ENCODE measurements at places on chromosomes 4 and X.

GRCh38 chr4:165384598-165384997 lies 5.8 kb downstream of the CPE start:
- H3K4me1 ChIP-seq, result peaks cover 3% of the 10 kb centered on the region
- no peaks in the 10 kb centered on the region for H3K27me3 ChIP-seq
- no peak overlapping the region for H3K27ac ChIP-seq
- no peak for DNase-seq

DNA sequence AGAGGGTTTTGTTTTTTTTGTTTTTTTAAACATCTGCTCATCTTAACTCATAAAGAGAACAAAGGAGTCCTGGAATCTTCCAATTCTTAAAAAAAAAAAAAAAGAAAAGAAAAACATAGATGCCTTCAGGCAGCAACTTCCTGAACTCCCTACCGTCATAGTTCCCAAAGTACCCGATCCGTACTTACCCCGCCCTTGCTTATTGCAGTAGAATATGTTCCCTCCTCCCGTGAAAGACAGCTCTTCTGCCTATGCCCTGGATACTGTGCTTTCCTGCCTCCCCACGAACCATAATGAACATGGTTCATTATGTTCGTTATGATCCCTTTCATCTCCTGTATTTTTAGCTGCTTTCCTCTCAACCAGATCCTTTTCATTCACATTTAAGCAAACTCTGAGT lies 40.3 kb downstream of the KLHL5 start:
- H3K4me3 ChIP-seq, result no peak overlapping the region
- H3K27me3 ChIP-seq, result no peaks in the 10 kb centered on the region
- no peaks in the 10 kb centered on the region for H3K36me3 ChIP-seq
- H3K4me1 ChIP-seq, result no peaks in the 10 kb centered on the region

- H3K4me1 ChIP-seq, result no peaks in the 10 kb centered on the region
- H3K4me3 ChIP-seq, result no peak overlapping the region
- H3K27ac ChIP-seq, result no peak overlapping the region
- H3K36me3 ChIP-seq, result no peaks in the 10 kb centered on the region
- no peak for DNase-seq
Measured at GRCh38 chr4:25343671-25344070, 31.1 kb downstream of the ZCCHC4 start.

GRCh38 chr4:98674404-98675173 lies 16.2 kb upstream of the TSPAN5 start:
- no peaks in the 10 kb centered on the region for H3K36me3 ChIP-seq
- DNase-seq, result no peak
- no peak overlapping the region for H3K4me3 ChIP-seq
- no peaks in the 10 kb centered on the region for H3K27me3 ChIP-seq
- H3K27ac ChIP-seq, result no peak overlapping the region

- H3K4me1 ChIP-seq, result no peaks in the 10 kb centered on the region
- H3K27me3 ChIP-seq, result no peaks in the 10 kb centered on the region
- H3K27ac ChIP-seq, result no peak overlapping the region
- no peaks in the 10 kb centered on the region for H3K36me3 ChIP-seq
- DNase-seq, result no peak
Measured at GRCh38 chr4:172323288-172323687, 510.1 kb downstream of the GALNTL6 start.

DNA sequence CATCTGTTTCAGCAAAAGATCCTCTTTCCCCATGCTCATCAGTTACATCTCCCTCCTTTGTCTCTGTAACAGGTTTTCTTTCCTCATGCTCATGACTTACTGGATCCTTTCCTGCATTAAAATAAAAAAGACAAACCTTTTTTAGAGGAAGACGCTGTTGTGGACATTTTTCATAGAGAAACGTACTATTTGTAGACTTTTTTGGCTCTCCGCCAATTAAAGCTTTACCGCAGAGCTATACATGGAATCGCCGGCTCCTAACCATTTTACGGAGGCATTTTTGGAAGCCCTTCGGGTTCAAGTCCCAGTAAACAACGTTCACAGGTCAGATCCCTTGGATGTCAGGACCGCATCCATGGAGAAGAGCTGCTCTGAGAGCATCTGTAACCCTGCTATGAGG lies 1.3 kb downstream of the FAM9C start:
- DNase-seq, result no peak
- no peak overlapping the region for H3K27ac ChIP-seq
- H3K27me3 ChIP-seq, result no peaks in the 10 kb centered on the region
- H3K4me3 ChIP-seq, result no peak overlapping the region

- H3K36me3 ChIP-seq, result no peaks in the 10 kb centered on the region
- DNase-seq, result no peak
- no peaks in the 10 kb centered on the region for H3K4me1 ChIP-seq
- H3K4me3 ChIP-seq, result no peak overlapping the region
Measured at GRCh38 chrX:103367502-103367901, 8.8 kb upstream of the BEX3 start.

GRCh38 chr4:112060212-112060611 lies 85.0 kb upstream of the FAM241A start:
- H3K36me3 ChIP-seq, result no peaks in the 10 kb centered on the region
- no peaks in the 10 kb centered on the region for H3K4me1 ChIP-seq
- H3K27me3 ChIP-seq, result no peaks in the 10 kb centered on the region
- DNase-seq, result no peak

GRCh38 chr4:40931238-40931637 lies 181.5 kb downstream of the NSUN7 start:
- no peak overlapping the region for H3K27ac ChIP-seq
- H3K36me3 ChIP-seq, result no peaks in the 10 kb centered on the region
- no peak overlapping the region for H3K4me3 ChIP-seq
- H3K4me1 ChIP-seq, result no peaks in the 10 kb centered on the region
- no peaks in the 10 kb centered on the region for H3K27me3 ChIP-seq

GRCh38 chr4:154467886-154468285 lies 23.7 kb downstream of the DCHS2 start:
- no peaks in the 10 kb centered on the region for H3K36me3 ChIP-seq
- no peak for DNase-seq
- H3K4me3 ChIP-seq, result no peak overlapping the region

- H3K4me3 ChIP-seq, result no peak overlapping the region
- no peaks in the 10 kb centered on the region for H3K27me3 ChIP-seq
- H3K36me3 ChIP-seq, result no peaks in the 10 kb centered on the region
Measured at GRCh38 chr4:1219566-1219950, 29.4 kb downstream of the CTBP1 start.

- DNase-seq, result no peak
- no peaks in the 10 kb centered on the region for H3K27me3 ChIP-seq
- no peak overlapping the region for H3K27ac ChIP-seq
- H3K4me3 ChIP-seq, result no peak overlapping the region
- no peaks in the 10 kb centered on the region for H3K36me3 ChIP-seq
Measured at GRCh38 chr4:38949411-38950051, 81.9 kb downstream of the FAM114A1 start.

- H3K27me3 ChIP-seq, result no peaks in the 10 kb centered on the region
Measured at GRCh38 chrX:76253432-76253831, 80.6 kb downstream of the PBDC1 start.

- H3K36me3 ChIP-seq, result no peaks in the 10 kb centered on the region
- no peak for DNase-seq
- H3K27ac ChIP-seq, result no peak overlapping the region
- no peak overlapping the region for H3K4me3 ChIP-seq
- H3K4me1 ChIP-seq, result no peaks in the 10 kb centered on the region
Measured at GRCh38 chr4:41505161-41505661, 32.7 kb upstream of the LIMCH1 start.

DNA sequence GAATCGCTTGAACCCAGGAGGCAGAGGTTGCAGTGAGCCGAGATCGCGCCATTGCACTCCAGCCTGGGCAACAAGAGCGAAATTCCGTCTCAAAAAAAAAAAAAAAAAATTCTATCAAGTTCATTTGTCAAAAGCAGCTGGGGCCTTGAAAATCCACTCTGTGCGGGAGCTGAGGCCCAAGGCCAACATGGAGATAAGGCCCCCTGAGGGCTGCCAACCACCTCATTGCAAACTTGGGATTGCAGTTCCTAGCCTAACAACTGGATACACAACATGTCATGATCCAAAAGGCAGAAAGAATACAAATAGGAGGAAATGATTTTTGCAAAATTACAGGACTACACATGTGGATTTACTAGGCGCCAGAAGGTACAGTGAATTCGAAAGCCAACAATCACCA lies 22.5 kb upstream of the PRDX4 start:
- DNase-seq, result no peak
- no peaks in the 10 kb centered on the region for H3K27me3 ChIP-seq
- H3K27ac ChIP-seq, result no peak overlapping the region
- no peak overlapping the region for H3K4me3 ChIP-seq
- H3K36me3 ChIP-seq, result no peaks in the 10 kb centered on the region

- H3K27me3 ChIP-seq, result no peaks in the 10 kb centered on the region
- no peak overlapping the region for H3K27ac ChIP-seq
- H3K4me3 ChIP-seq, result no peak overlapping the region
- H3K4me1 ChIP-seq, result no peaks in the 10 kb centered on the region
- no peaks in the 10 kb centered on the region for H3K36me3 ChIP-seq
Measured at GRCh38 chr4:107619066-107619465, 101.0 kb downstream of the PAPSS1 start.

- no peaks in the 10 kb centered on the region for H3K4me1 ChIP-seq
- H3K27me3 ChIP-seq, result no peaks in the 10 kb centered on the region
- H3K27ac ChIP-seq, result no peak overlapping the region
- no peak overlapping the region for H3K4me3 ChIP-seq
Measured at GRCh38 chr4:6507345-6507744, 34.9 kb upstream of the PPP2R2C start.

DNA sequence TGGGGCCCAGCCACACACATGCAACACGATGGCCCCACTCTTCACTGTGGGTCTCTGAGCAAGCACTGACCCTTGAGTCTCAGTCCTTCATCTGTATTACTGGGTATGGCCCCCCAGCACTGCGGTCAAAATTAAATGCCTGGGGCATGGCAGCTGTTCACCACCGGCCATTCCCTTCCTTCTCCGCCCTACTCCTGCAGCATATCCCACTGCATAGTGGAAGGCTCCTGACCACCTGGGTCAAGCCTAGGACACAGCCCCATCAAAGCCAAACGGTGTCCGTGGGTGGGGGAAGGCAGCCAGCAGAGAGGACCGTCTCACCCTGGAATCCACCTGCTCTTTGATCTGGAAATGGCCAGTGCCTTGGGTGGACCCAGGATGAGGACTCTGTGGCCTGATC lies 30.7 kb downstream of the PPP2R2C start:
- H3K27ac ChIP-seq, result peak overlapping the region; percentile 72
- no peak overlapping the region for H3K4me3 ChIP-seq
- no peaks in the 10 kb centered on the region for H3K4me1 ChIP-seq
- DNase-seq, result no peak
- H3K27me3 ChIP-seq, result no peaks in the 10 kb centered on the region
- no peaks in the 10 kb centered on the region for H3K36me3 ChIP-seq

DNA sequence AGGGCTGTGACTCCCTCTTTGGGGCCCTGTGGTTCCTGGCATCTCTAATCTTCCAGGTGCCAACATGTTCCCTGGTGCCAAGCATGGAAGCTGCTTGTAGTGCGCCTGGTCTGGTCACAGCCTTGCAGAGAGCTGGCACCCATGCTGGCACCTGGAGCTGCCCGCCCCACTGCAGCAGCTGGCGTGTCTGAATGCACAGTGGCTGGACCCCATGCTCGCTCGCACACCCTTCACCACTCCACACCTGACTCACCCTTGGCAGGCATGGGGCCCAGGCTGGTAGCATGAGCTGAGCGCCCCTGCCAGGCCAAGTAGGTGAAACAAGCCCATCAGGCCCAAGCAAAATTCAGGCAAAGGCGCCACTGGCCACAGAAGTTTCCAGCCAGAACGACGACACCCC lies 119.1 kb downstream of the DNAAF6 start:
- H3K36me3 ChIP-seq, result no peaks in the 10 kb centered on the region
- no peaks in the 10 kb centered on the region for H3K4me1 ChIP-seq
- no peaks in the 10 kb centered on the region for H3K27me3 ChIP-seq
- no peak overlapping the region for H3K4me3 ChIP-seq

DNA sequence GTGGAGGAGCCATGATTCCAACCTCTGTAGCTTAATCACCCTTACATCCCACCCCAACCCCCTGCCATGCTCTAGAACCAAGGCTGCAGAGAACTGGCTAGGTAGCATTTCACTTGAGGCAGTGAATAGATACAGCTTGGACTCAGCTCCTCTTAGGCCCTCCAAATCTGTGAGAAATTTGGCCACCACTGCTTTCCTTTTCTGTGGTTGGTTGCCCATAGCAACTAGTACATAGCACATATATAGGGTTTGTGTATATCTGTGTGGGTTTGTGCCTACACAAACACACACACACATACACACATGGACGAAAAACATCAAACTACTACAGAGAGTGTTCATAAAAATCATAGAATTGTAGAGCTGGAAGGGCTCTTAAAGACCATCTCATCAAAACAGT lies 52.0 kb upstream of the CCDC160 start:
- no peak overlapping the region for H3K27ac ChIP-seq
- H3K27me3 ChIP-seq, result no peaks in the 10 kb centered on the region
- no peaks in the 10 kb centered on the region for H3K36me3 ChIP-seq
- no peaks in the 10 kb centered on the region for H3K4me1 ChIP-seq

- H3K27ac ChIP-seq, result no peak overlapping the region
- no peaks in the 10 kb centered on the region for H3K36me3 ChIP-seq
- no peaks in the 10 kb centered on the region for H3K4me1 ChIP-seq
- DNase-seq, result no peak
- H3K27me3 ChIP-seq, result no peaks in the 10 kb centered on the region
- H3K4me3 ChIP-seq, result no peak overlapping the region
Measured at GRCh38 chr4:2712261-2712842, 43.8 kb downstream of the TNIP2 start.

GRCh38 chrX:97267396-97268181 lies 383.9 kb downstream of the RPA4 start:
- no peaks in the 10 kb centered on the region for H3K27me3 ChIP-seq
- no peaks in the 10 kb centered on the region for H3K36me3 ChIP-seq

- H3K27me3 ChIP-seq, result no peaks in the 10 kb centered on the region
- H3K4me1 ChIP-seq, result no peaks in the 10 kb centered on the region
- DNase-seq, result no peak
- no peak overlapping the region for H3K4me3 ChIP-seq
- H3K36me3 ChIP-seq, result no peaks in the 10 kb centered on the region
- H3K27ac ChIP-seq, result no peak overlapping the region
Measured at GRCh38 chrX:120125444-120125843, 9.7 kb upstream of the RHOXF1 start.

DNA sequence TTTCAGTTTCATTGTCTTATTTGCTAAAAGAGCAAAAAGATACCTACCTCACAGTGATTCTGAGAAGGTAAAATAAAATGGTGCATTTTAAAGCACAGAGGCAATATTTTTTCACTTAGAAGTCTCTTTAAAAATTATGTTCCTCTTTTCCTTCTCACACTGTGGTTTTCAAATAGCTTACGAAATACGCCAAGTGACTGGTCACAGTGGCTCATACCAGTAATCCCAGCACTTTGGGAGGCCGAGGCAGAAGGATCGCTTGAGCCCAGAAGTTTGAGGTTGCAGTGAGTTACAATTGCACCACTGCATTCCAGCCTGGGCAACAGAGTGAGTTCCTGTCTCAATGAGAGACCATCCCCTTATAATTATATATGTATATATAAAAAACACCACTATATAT lies 372.6 kb downstream of the FBXO8 start:
- no peaks in the 10 kb centered on the region for H3K27me3 ChIP-seq
- H3K27ac ChIP-seq, result no peak overlapping the region
- no peaks in the 10 kb centered on the region for H3K36me3 ChIP-seq

GRCh38 chr4:151658959-151659600 lies 101.7 kb downstream of the GATB start:
- DNase-seq, result no peak
- H3K27ac ChIP-seq, result no peak overlapping the region
- H3K36me3 ChIP-seq, result no peaks in the 10 kb centered on the region
- no peaks in the 10 kb centered on the region for H3K4me1 ChIP-seq
- H3K27me3 ChIP-seq, result no peaks in the 10 kb centered on the region

- no peaks in the 10 kb centered on the region for H3K4me1 ChIP-seq
- H3K27ac ChIP-seq, result no peak overlapping the region
- no peak for DNase-seq
- H3K36me3 ChIP-seq, result no peaks in the 10 kb centered on the region
Measured at GRCh38 chr4:133493776-133494175, 344.7 kb downstream of the PCDH10 start.
